Fibroblast of lung (primary cell): ENCODE measurements at places on chromosomes 4 and X.
A peak's percentile ranks its signal among the peaks of the same experiment; 100 is the strongest.

- DNase-seq, result no peak
Observed at GRCh38 chrX:41711021-41711667, 12.8 kb upstream of the GPR82 start.

GRCh38 chrX:132015875-132016274, 7.2 kb upstream of the STK26 start:
- no peak for DNase-seq

DNA sequence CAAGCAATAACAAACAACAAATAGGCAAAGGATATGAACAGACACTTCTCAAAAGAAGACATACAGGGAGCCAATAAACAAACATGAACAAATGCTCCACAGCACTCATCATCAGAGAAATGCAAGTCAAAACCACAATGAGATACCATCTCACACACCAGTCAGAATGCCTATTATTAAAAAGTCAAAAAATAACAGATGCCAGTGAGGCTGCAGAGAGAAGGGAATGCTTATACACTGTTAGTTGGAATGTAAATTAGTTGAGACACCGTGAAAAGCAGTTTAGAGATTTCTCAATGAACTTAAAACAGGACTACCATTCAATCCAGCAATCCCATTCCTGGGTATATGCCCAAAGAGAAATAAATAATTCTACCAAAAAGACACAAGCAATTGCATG, 129.8 kb upstream of the MAGEB2 start:
- no peak for DNase-seq

DNA sequence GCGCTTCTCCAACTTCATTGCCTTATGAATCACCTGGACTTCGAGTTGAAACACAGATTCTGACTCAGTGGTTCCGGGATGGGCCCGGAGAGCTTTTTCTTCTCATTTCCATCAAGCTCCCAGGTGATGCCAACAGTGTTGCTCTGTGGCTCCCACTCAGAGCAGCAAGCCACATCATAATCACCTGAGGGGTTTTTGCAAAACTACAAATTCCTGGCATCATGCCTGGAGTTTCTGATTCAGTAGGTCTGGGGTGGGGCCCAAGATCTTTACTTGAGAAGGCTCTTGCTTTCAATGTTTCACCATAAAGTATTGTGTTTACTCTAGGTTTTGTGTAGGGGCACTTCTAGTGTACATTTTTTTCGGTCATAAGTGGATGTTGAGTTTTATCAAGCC, 7.0 kb downstream of the MTM1 start:
- DNase-seq, result peak; percentile 45

DNA sequence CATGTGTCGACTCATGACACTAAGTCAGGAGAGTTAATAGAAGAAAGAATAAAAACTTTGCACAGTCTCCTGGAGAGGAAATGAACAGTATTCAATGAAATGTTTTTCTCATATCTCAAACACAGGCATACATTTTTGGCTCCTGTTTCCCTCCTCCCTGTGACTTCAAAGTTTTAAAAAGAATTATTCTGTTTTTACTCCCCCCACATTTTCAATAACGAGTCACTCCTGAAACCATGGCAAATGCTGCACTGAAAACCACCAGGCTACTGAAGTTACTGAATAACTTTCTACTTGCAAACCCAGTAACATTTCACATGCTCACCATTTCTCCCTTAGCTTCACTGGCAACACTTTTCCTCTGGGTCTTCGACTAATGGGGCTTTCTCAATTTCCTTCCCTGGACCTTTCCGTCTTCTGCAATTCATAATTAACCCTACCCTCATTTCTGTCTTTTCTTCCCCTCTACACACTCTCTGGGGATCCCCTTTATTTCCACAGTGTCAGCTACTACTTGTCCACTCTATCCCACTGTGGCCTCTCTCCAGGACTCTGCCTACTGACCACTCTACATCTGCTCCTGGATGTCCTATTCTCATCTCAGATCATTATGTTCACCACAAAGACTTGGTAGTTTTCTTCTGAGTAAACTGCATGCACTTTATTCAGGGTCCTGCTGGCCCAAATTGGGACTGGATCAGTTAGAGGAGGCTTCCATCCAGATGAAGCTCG, 225.8 kb upstream of the ETNPPL start:
- DNase-seq, result peak; percentile 25

GRCh38 chr4:13887010-13887409, 259.5 kb upstream of the BOD1L1 start:
- DNase-seq, result no peak

- DNase-seq, result no peak
Observed at GRCh38 chrX:132058975-132059374, 35.9 kb downstream of the STK26 start.

DNA sequence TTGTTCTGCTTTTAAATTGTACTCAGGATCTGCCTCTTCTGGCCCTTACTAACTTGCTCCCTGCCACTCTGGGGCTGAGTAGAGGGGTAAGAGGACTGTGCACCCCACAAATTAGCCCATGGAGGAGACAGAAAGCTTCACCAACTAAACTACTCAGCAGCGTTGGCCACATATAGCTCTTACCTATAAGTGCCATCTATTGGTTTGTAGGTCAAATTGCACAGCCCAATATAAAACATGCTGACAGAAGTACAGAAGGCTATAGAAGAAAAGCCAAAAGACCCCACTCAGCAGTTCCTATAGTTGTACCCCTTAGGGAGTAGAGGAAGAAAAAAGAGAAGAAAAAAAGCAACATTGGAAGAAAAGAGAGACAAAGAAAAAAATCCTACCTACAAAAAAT, 341.2 kb upstream of the FMR1 start:
- no peak for DNase-seq

DNA sequence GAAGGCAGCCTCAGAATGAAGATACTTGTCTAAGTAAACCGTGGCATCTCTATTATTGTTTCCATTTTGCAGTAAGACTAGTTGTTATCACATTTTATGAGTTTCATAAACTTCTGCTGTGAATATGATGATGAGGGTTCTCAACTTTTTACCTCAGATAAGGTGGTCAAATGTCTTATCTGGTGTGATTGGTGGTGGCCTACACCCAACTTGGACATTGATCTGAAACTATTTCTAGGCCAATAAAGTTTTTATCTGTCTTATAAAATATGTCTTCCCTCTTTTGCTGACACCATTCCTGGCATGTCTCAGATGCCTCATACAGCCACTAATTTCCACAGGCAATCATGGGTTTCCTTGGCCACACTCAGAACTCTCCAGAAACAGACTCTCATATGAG, 480.3 kb upstream of the NR3C2 start:
- no peak for DNase-seq

GRCh38 chr4:184416913-184417734, 57.2 kb downstream of the IRF2 start:
- no peak for DNase-seq

GRCh38 chrX:105845631-105846030, 23.3 kb downstream of the NRK start:
- no peak for DNase-seq

DNA sequence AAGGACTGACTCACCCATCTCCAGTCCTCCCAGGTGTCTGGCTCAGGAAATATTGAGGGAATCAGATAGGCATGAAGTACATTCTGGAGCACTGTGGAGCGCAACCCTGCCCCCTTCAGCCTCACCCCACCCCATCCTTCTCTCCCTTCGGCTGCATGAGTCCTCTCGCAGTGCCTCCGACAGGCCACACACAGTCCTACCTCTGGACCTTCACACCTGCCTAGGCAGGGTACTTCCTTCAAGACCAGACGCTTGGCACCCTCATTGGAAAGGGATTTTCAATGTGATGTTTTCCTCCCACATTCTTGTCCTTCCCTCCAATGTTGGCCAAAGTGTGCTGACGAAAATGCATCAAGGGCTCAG, 26.8 kb upstream of the PPP2R2C start:
- DNase-seq, result no peak

GRCh38 chr4:113975578-113975977, 3.9 kb downstream of the ARSJ start:
- peak; percentile 26 for DNase-seq

GRCh38 chr4:141575884-141576283, 60.5 kb upstream of the IL15 start:
- DNase-seq, result peak; percentile 32

DNA sequence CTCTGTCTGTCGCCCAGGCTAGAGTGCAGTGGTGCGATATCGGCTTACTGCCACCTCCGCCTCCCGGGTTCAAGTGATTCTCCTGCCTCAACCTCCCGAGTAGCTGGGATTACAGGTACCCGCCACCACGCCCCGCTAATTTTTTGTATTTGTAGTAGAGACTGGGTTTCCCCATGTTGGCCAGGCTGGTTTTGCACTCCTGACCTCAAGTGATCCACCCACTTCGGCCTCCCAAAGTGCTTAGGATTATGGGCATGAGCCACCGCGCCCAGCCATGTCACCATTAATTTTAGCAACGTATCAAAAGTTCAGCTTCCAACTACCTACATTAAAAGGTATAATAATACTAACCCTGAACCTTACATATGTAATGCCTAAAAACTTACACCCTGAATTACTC, 940 bp upstream of the UTP3 start:
- no peak for DNase-seq

GRCh38 chr4:16967722-16968121, 69.3 kb upstream of the LDB2 start:
- DNase-seq, result peak; percentile 59

DNA sequence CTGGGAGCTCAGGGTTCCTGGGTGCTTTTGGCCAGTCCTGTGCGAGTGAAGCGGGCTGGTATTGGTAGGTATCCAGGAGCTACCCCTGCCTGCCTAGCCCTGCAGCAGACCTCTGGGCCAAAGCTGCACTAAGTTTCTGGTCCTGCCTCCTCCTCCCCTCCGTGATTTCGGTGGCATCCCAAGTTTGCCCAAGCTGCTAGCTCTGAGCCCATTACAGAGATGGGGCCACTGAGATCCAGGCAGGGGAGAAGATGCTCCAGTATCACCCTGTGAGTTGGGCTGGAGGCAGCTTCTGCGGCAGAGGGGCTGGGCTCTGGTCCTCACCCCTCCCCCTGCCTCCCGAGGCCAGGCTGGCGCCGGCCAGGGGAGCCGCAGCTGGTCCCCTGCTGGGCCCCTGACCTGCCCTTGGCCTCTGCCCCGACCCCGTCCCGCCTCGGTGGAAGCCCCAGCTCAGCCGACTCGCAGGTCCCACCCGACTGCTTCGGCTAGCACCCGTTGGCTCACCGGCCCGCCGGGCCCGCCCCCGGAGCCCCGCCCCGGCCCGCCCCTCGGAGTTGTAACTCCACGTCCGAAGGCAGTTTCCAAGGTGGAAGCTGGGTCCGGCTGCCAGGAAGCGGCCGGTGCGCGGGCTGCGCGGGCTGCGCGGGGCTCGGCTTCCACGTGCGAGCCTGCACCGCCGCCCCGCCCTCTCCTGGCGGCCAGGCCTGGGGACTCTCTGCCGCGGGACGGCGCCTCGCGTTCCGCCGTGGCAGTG, at the start of gene DUSP9:
TSS of gene DUSP9 (plus strand) at position 584 of the 754 bp plus-strand sequence. CDS start 751 bp downstream, outside the sequence.
- peak; percentile 21 for DNase-seq

DNA sequence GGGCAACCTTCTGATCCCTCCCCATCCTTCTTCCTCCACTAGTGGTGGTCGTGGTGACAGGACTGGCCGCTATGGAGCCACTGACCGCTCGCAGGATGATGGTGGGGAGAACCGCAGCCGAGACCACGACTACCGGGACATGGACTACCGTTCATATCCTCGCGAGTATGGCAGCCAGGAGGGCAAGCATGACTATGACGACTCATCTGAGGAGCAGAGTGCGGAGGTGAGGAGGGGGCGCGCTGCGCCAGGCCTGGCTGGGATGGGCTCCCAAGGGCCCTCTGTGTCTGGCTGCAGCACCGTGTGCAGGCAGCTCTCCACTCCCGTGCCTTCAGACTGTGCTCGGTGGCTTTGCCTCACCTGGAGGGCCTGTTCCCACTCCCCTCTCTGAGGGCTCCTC, 24.3 kb downstream of the RBM10 start:
- DNase-seq, result no peak

DNA sequence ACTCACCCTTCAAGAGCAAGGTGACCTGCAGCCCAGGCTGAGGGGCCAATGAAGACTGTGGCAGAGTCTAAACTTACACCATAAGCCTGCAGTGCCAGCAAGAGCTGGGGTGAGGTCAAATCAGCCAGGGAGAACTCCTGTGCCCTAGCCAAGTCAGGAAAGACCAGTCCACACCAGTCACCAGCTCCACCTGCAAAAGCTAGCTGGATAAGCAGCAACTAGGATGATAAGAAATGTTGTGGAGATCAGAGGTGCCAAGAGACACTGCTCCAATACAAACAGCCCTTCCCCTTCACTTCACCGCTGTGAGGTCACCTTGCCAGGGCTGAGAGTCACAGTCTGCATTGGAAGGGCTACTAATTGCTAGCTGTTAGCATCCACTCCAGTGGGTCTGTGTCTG, 31.3 kb downstream of the NIPAL1 start:
- no peak for DNase-seq

DNA sequence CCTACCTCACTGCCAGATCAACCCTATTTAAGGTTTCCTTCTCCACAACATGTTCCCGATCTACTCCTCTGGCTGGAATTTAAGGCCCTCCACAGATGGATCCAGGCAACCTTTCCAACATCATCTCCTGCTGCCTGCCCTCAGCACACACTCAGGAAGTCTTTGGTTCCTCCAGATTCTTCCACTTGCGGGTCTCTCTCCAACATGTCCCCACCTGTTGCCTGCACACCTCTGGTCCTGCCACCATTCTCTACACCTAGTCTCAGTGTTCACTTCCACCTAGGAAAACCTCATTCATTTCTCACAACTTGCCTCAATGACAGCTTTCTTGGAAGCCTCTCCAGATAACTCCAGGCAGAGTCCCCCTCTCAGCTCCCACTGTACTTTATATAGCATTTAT, 80.1 kb downstream of the RTL5 start:
- no peak for DNase-seq

DNA sequence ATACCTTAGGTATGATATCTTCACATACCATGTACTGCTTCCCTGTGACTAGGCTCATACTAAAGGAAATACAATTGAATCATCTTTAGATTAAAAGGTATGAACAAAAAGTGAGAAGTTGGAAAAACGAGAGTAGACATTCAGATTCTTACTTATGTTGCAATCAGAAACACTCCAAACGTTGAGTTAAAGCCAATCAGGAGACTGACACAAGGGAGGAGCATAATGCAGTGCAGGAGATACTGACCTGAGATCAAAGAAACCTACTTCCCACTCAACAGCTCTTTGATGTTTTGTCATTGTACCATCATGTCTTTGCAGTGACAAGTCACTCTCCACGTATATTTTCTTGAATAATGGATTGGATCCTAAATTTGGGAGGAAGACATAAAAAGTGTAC, 8.9 kb upstream of the PCDH18 start:
- DNase-seq, result no peak

- peak; percentile 77 for DNase-seq
Observed at GRCh38 chrX:112654871-112655270, 24.9 kb downstream of the LHFPL1 start.

- DNase-seq, result no peak
Observed at GRCh38 chrX:38336538-38337240, 9.4 kb upstream of the RPGR start.

GRCh38 chr4:139207873-139208403, 30.9 kb upstream of the ELF2 start:
- DNase-seq, result no peak

GRCh38 chr4:104490096-104490769, 4.5 kb downstream of the CXXC4 start:
- DNase-seq, result no peak
